DND-41 (cell line): ENCODE measurements at places on chromosomes 6 and 20.

DNA sequence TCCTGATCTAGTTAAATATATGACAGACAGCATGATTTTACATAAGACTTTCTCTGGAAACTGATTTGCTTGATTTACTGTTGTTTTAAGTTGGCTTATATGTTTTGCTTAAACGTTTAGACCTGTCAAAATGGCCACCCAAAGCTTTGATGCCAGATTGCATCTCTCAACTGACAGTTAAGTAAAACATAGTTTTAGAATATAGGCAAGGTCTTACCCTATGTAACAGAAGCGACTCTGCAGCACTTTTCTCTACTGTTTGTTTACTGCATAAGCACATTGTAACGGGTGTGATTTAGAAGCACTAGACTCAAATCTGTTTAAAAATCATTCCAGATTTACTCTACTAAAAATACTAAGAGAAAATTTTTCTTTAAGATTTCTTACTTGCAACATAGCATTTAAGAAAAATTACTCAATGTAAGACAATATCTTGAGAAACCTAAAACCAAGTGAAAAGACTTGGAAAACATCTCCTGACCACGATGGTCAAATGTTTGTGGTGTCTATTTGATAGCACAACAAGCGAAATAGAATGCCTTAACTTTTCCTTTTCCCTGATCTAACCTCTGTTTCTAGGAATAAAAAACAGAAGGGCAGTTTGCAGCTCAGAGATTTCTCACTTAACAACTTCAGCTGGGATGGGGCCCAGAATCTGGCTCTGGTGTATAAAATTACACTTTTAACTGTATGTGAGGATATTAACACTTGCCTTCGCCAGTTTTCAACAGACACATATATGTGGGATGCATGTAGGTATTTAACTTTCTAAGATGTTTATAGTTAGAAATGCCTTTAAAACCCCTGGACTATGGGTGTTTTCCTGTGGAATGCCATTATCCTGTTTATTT, 47.4 kb downstream of the AIG1 start:
- DNase-seq: no peak

DNA sequence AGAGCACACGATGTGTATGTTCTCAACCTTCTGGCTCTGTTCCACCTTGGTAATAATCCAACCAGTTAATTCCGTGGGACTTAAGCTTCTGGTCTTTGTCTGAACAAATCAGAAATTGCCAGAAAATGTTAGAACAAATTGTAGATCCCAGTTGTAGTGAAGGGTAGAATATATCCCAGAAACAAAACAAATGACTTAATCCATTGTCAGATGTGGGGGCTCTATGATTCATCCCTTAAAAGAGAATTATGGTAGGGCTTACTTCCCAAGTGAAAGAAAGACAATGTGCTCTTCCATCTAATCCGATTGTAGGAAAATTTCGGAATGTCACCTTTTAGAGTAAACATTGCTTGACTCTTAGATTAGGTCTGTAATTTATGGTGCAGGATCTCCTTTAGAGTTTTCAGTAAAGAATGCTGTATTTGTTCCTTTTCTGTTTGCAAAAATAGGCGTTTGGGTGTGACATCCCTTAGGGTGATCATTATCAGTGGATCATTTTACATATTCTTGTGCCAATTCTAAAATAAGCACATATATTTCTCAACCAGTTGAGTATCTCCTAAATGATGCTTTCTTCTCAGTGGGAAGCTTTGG, 234.5 kb upstream of the ZNF217 start:
- no peak for DNase-seq

DNA sequence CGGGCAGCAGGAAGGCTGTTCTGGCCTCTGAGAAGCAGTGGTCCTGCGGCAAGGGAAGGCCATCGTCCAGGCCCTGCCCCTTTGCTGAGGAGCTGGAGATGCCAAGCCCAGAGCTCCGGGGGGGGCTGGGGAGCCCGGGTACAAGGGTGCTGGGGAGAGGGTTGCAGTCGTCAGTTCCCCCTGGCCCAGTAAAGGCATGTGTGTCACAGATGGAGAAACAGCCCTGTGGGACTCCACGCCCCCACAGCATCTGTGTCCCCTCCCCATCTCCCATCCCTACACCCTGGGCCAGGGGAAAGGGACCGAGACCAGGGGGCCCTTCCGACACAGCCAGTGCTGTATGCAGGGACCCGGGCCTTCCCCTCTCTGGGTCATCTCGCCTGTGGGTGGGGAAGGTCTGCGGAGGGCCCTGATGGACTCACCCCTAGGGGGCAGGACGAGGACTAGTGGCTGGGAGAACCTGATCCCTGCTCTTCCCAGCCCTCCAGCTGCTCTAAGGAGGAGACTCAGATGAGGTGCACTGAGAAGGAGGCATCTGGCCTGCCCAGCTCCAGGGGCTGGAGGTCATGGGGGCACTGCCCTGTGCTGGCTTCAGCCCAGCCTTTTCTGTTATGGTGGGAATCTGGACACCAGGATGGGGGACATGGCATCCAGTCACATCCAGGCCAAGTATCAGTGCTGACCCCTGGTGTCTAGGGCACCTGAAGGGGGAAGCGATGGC, 609 bp downstream of the MYL9 start:
- no peak for DNase-seq

DNA sequence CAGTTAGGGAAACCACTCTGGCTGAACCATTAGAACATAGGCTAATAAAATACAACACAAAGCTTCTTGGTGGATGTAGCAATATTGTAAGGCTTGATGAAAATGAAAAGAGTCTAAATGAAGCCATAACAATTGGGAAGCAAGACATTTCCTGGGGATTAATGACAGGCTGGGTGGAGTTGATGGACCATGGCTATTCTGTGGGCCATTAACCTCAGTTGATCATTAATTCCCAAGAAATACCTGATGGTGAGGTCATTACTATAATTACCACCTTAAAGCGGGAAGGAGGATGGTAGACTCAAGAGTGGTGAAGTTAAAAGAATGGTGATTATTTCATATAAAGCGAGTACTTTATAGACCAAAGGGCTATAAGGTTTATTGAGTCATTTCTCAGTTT, 455.8 kb upstream of the MAP3K7 start:
- DNase-seq: no peak

DNA sequence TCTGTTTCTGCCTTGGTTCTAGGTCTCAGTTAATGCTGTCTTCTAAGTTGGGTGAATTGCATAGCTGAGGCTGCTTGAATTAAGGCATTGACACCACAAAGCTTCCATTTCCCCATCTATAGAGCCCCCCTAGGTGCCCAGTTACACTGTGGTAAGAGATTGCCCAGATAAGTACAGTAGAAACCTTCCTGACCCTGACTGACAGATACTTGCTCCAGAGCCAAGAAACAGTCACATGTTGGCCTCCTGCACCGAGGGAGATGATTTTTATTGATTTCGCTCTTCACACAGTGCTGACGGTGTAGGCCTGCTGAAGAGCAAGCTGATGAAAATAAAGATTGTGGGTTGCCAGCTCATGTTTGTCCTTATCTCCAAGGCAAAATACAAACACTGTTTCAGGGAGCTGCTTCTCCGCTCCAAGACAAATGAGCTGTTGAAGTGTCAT, 67.9 kb downstream of the TRMT11 start:
- DNase-seq: no peak

DNA sequence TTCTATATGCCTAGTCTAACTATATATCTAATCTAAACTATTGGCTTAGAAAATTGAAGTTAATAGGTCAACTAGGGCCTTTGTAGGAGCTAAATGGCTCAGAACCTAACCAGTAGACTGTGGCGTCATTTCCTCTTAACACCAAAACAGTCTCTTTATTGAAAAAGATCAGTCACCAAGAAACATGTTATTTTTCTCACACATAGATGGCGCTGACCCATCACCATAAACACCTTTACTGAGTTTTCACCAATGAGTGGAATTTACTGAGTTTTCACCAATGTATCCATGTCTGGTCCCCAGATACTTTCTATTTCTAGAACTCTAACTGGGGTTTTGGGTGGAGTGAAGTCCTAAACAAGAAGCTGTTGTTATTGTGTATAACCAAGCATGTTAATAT, 636.0 kb downstream of the BCKDHB start:
- DNase-seq: peak; percentile 11

DNA sequence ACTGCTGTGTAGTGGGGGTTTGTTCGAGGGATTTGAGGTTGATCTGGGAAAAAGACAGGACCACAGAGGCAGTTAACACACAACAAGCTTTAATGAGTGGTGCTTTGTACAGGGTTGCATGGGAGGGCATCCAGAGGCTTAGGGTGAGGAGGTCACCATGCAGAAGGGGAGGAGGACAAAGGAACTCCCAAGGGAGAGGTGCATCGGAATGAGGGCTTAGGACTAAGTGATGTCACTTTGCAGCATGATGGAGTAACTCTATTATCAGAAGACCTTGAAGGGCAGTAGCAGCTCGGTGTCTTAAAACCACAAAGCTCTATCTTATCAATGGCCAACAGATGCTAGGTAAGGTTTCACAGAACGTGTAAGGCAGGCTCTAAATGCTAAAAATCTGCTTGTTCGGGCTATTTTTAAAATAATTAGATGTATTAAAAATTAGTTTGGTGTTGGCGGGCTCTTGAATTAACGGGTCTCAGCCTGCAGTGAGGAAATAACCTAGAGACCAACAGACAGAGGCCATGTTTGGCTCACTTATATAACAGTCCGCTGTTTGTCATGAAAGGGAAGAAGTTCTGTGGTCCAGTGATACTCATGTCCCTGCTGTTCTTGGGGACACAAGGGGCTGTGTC, 37.9 kb downstream of the MAN1A1 start:
- DNase-seq: no peak

DNA sequence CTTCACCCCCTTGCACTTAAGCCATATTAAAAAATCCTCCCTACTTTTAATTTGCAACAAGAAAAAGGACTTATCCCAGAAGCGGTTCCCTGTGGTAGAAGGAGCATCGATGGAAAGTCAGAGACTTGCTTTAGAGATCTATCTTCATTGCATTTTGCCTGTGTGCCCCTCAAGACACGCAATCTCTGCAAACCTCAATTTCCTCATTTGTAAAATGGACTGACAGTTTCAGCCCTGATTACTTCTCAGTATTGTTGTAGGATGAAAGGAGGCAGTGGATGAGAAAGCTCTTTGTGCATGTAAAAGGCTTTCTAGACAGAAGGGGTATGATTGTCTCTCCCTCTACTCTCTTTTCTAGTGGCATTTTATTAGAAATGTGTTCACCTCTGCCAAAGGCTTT, 410.2 kb downstream of the CDC5L start:
- no peak for DNase-seq

GRCh38 chr20:2006452-2007361, 12.8 kb upstream of the PDYN start:
- peak; percentile 24 for DNase-seq

DNA sequence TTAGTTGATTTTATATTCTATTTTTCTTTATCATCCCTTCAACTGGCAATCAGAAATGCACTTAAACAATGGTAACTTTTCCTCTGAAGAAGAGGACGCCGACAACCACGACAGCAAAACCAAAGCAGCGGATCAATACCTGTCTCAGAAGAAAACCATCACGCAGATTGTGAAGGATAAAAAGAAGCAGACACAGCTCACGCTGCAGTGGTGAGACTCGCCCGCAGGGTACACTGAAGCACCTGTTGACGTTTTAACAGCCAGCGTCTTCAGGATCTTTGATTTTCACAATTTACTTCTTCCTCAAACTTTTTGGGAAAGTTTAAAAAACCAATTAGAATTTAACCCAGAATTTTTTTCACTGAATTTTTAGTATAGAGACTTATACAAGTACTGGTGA, 701 bp downstream of the RFX6 start:
- DNase-seq: no peak

DNA sequence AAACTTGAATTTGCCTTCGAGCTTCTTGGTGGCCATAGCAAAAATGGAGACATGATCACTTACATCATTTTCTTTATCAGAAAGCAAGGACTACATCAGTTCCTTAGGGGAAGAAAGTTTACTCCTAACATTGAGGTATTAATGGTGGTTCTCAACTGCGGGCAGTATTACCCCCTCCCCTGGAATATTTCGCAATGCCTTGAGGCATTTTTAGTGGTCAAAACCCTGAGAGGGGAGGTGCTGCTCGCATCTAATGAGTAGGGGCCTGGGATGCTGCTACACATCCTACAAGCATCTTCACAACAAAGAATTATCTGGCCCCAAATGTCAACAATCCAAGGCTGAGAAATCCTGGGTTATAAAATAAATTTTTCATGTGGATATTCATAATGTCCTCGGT, 222.2 kb upstream of the TSHZ2 start:
- DNase-seq: no peak

- DNase-seq: no peak
Observed at GRCh38 chr20:34710861-34711574, 6.9 kb downstream of the TP53INP2 start.

GRCh38 chr20:1005452-1006027, 3.4 kb upstream of the RSPO4 start:
- DNase-seq: peak; percentile 24

- no peak for DNase-seq
Observed at GRCh38 chr6:28673787-28674671, 148.3 kb downstream of the GPX5 start.

- no peak for DNase-seq
Observed at GRCh38 chr20:23283096-23283850, 67.3 kb upstream of the NXT1 start.

DNA sequence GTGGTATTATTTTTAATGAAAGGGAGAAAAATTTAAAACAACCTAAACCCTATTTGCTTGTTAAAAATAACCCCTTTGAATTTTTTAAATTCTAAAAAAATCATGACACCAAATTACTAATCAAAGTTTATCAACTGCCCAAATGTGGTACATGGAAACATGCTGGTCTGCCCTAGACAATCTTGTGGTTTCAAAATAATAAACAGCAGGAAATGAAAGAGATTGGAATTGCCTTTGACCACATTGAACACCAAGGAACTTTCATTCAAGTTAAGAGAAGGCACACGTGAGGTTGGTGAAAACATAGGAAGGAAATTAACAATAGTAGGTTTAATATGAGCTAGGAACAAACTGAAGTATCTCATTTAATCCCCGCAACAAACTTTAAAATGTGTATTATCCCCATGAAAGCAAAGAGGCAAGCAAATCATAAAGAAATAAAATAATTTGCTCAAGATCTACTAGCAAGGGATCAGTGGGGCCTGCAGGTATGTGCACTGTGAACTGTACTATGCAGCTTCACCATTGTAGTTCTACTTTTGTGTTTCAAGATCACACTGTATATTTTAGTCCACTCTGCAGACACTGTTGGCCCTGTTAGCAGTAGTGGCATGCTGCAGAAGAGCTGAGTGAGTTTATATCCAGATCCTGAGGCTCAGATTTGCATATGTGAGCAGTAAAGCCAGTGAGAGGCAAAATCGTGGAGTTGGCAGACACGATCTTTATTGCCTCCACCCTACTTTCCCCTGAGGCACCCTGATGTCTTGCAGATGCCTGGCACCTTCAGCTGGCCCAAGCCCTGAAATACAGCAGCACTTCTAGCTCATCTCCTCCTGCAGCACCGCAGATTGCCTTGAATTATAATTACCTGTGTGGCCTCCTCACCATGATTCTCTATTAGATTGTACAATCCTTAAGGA, 157.8 kb upstream of the TENT5A start:
- no peak for DNase-seq

- no peak for DNase-seq
Observed at GRCh38 chr6:29850011-29850553, 22.5 kb downstream of the HLA-G start.

GRCh38 chr6:80338201-80338836, 231.8 kb downstream of the BCKDHB start:
- DNase-seq: peak; percentile 37

- peak; percentile 63 for DNase-seq
Observed at GRCh38 chr6:107318100-107318736, 141.1 kb downstream of the PDSS2 start.
